ENCODE measurements at places on chromosomes 16 and 17.

DNA sequence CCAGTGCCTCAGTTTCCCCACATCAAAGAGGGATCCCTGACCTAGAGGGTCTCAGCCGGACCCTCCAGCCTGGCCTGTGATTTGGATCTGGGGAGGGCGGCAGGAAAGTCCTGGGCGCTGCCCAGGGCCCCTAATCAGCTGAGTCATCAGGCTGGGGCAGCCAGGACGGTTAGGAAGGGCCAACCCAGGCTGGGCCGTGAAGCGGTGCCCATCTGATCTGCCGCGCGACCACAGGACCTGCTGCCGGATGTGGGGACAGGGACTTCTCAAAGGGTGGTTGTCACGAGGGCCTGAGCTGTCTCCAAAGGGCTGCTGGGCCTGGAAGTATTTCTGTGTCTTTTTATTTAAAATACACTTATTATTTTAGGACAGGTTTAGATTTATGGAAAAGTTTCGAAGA is 4.4 kb downstream of the TPSAB1 start:
- DNase-seq, result no peak

GRCh38 chr16:47916266-47916665 is 239.5 kb downstream of the ABCC12 start:
- no peak for DNase-seq

- DNase-seq, result no peak
Measured at GRCh38 chr16:89174055-89174827, 2.7 kb downstream of the CDH15 start.

DNA sequence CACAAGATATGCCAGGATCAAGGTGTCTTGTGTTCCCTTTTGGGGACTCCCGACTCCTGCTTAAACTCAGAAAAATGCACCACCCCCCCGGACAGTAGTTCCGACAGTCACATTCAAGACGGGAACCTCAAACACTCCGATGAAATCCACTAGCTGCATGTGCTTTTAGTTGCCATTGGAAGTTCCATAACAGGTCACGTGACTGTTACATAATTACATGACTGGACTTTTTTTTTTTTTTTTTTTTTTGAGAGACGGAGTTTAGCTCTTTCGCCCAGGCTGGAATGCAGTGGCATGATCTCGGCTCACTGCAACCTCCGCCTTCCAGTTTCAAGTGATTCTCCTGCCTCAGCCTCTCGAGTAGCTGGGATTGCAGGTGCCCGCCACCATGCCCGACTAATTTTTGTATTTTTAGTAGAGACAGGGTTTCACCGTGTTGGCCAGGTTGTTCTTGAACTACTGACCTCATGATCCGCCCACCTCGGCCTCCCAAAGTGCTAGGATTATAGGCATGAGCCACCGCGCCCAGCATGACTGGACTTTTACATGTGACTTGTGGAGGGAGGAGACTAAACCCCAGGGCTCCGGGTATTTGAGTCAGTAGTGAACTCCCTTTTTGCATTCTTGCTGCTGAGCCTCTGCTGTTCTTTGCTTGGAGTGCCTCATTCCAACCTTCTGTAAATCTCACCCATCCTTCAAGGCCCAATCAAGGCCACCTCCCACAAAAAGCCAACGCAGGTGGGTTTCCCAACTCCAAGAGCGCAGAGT is 1.6 kb downstream of the SIRT7 start:
- no peak for DNase-seq

DNA sequence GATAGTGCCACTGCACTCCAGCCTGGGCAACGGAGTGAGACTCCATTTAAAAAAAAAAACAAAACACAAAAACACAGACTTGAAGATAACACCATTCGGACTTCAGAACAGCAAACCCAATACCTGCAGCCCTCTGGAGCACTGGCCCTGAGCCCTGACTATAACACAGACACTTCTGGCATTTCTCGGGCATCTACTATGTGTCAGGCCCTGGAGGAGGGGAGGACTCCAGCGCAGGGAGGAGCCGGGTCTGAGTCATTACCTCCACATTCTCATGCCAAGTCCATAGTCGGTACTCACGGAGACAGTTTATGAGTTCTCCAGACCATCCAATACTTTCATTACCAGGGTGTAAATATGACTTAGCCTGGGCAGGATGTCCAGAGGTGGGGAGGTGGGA is 48.8 kb downstream of the PITPNM3 start:
- DNase-seq, result no peak

GRCh38 chr17:41516147-41516829 is 2.4 kb downstream of the KRT15 start:
- DNase-seq, result no peak

DNA sequence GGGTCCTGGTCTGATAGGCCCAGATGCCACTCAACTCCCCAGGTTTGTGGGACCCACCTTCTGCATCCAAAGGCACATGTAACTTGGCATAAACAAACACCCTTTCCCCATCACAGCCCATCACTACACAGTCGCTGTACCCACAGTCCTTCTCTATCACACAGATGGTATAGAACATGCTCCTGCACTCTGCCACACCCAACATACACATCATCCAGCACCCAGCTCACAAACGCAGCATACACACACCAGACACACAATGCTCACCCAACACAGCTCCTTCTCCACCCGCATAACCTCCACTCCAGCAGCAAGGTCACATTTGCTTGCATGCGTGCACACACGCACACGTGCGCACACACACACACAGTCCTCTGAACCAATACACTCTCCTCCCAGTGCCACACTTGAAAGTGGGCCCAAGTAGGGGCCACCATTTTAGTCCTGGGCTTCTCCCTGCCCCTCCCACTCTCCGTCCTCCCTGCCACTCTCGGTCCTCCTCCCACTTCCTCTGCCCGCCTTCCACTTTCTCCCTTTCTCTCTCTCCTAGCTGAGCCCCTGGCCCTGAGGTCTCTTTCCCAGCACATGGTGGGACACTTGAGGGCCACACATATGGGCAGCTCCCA is 8.5 kb upstream of the TMEM92 start:
- no peak for DNase-seq

- DNase-seq, result no peak
Measured at GRCh38 chr17:74678541-74678940, 34.2 kb downstream of the CD300LF start.

DNA sequence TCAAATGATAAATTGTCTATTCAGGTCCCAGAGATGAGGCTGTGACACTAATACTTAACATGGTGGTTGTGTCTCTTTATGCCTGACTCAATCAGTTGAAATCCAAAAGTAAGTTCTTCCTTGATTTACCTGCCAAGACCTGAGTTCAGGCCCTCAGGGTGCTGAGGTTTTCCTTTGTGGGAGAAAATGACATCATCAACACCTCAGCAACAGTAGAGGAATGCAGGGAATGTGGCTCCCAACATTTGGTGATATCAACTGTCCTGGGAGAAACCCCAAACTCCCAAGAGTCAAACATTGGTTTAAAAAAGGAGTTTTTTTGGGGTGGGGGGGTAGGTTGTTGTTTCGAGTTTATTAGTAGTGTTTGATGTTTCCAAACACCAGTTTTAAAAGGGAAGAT is 14.7 kb downstream of the RNF43 start:
- no peak for DNase-seq

GRCh38 chr17:10757647-10758046 is 27.8 kb upstream of the TMEM220 start:
- DNase-seq, result no peak

GRCh38 chr17:8237175-8237574 is 10.7 kb downstream of the CTC1 start:
- no peak for DNase-seq
